NCI-H748 treated with DMSO at 0.1 percent for 48 hours (cell line): ENCODE measurements at places on chromosomes 6 and 20.
A peak's percentile ranks its signal among the peaks of the same experiment; 100 is the strongest.

GRCh38 chr20:23507346-23507745 lies 16.4 kb downstream of the CST8 start:
- DNase-seq, result no peak

- DNase-seq, result no peak
Measured at GRCh38 chr6:93799226-93799625, 379.9 kb upstream of the EPHA7 start.

- DNase-seq, result no peak
Measured at GRCh38 chr6:162149786-162150185, 577.8 kb downstream of the PRKN start.

GRCh38 chr20:54086507-54087039 lies 16.2 kb upstream of the BCAS1 start:
- no peak for DNase-seq

- DNase-seq, result peak; percentile 88
Measured at GRCh38 chr6:27545271-27546046, 72.6 kb upstream of the ZNF184 start.

DNA sequence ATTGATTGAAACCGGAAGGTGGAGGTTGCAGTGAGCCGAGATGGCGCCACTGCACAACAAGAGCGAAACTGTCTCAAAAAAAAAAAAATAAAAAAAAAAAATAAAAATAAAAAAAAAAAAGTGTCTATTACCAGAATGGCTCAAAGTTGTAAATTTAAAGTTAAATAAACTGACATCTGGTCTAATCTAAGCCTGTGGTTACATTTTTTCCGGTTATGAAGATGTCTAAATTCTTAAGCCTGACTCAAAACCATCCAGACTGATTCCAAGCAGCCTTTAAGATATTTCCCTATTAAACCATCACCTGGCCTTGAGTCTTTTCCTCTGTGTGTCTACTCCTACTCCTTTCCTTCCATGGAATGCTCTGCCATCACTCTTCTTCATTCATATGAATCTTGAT lies 371.7 kb upstream of the RUNX2 start:
- no peak for DNase-seq

DNA sequence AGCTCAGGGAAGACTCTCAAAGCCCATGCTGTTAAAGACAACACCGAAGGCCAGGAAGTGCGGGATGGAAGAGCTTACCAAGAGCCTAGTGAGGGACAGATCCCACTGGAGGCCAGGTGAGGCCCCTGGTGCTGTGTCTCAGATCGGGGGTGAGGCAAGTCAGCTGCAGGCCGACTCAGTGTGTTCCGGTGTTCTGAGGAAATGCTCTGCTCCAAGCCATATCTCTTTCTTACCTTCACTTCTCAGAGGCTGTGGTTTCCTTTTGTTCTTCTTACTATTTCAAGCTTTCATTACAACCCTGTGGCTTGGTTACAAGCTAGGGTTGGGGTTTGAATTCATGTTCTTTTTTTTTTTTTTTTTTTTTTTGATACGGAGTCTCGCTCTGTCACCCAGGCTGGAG lies 114.3 kb upstream of the ZFP64 start:
- DNase-seq, result no peak

DNA sequence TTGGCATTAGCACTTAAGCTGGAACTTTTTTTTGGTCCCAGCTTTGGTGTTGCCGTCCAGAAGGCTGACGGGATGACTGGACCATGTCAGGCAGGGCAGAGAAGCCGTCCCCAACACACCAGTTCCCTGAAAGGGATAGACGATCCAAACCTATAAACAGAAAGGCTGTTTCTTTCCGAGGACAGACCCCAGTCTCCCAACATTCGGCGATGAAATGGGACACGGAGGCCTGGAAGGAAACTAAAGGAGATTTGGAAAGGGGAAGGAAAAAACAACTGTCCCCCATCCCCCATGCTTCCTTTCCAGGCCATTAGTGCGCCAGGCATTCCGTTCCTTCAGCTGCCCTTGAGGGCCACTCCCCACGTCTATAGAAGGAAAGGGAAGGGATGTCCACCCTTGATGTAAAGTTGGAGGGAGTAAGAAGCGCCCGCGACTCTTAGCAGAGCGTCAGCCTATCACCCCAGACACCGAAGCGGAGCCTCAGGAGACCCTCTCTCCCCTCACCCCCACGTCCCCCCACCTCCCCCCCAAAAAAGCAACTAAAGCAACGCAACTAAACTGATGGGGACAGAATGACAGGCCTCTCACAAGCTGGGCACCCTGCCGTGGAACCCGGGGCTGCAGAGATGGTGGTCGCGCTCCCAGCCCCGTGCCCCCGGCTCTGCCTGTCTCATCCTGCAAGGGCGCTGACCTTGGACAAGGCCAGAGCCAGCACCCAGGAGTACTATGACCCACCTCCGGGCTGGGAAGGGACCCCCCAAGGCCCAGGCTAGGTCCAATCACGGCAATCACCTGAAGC lies 638 bp downstream of the BLCAP start:
- no peak for DNase-seq
